AG20443 (cell line): ENCODE measurements at places on chromosomes 1 and 21.

DNA sequence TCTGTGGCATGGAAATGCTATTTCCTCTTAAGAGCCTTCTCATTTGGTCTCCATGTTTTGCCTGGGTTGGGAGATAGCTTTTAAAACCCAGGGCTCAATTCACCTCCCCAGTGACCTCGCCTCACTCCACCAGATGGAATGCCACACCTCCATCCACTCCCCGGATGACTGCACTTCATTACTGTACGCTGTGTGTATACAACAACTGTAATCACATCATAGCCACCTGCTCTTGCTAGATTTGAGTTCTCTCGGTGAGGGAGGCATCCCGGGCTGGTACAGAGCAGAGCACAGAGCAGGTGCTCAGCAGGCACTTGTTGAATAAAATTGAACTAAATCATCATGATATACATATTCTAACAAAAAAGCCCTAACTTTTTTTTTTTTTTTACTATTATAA, 26.0 kb downstream of the SDE2 start:
- no peak for DNase-seq

DNA sequence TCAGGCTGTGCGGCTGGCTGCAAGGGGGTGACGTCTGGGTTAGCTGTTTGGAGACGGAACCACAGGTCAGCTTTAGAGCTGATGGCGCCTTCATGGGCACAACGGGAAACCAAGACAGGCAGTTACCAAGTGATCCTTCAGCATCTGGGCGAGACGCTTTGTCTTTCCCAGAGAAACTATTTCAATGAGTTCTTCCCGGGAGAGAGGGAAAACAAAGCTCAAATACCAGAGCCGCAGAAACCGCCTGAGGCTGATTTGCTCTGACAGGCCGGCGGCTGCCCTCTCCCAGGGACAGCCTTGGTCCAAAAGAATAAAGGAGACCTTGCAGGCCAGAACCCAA, 76.5 kb downstream of the CD58 start:
- DNase-seq, result no peak

GRCh38 chr1:93556291-93556690, 108.4 kb downstream of the FNBP1L start:
- DNase-seq, result no peak

GRCh38 chr1:14775434-14775833, 176.9 kb downstream of the KAZN start:
- no peak for DNase-seq

- DNase-seq, result no peak
Measured at GRCh38 chr1:15771836-15772515, 13.4 kb downstream of the FBLIM1 start.

- DNase-seq, result peak; percentile 48
Measured at GRCh38 chr1:96538111-96538641, 183.4 kb upstream of the PTBP2 start.

GRCh38 chr1:214075305-214075998, 87.7 kb downstream of the PROX1 start:
- no peak for DNase-seq

DNA sequence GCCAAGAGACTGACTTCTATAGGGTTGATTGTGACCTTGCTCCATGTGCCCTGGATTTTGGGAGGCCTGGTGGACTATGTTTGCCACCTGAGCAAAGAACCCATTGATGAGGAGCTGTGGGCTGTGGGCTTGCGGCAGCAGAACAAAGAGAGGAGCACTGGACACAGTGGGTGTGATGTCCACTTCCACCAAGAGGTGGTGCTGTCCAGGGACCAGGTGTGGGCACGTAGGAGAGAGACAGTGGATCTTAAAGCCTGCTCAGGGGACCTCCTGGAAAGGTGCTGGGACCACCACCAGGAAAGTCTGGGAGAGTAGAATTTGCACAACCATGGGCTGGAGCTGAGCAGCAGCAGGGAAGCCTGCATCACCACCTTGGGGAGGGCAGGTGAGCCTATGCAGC, 106.7 kb upstream of the ETS2 start:
- no peak for DNase-seq

GRCh38 chr1:23366146-23366545, 3.5 kb downstream of the ZNF436 start:
- DNase-seq, result no peak

DNA sequence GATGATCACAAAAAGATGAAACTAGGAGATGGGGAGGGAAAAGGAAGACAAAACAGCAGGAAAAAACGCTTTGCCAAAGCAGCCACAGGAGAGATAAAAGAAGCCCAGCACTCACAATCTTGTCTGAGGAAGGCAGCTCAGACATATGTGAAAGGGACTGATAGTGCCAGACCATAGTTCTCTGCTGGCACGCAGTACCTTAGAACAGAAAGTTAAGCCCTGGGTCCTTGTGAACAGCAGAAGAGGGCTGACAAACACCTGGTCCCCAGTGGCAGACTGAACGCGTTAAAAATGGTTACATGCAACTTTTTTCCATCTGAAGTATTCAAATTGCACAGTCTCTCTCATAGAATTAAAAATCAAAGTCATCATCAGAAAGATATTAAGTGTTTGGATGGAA, 433.2 kb upstream of the ADAMTS5 start:
- DNase-seq, result no peak

DNA sequence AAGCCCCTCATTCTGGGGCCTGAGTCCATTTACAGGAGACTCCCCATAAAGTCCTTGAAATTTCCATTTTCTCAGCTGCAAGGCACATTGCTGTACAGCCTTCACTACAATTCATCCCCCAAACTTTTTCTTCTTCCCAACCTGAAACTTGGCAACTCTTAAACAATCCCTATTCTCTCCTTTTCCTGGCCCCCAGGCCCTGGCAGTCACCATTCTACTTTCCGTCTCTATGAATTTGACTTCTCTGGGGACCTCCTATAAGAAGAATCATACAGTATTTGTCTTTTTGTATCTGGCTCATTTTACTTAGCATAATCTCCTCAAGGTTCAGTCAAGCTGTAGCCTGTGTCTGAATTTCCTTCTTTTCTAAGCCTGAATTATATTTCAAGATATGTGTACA, 332.9 kb downstream of the PCP4 start:
- DNase-seq, result no peak

DNA sequence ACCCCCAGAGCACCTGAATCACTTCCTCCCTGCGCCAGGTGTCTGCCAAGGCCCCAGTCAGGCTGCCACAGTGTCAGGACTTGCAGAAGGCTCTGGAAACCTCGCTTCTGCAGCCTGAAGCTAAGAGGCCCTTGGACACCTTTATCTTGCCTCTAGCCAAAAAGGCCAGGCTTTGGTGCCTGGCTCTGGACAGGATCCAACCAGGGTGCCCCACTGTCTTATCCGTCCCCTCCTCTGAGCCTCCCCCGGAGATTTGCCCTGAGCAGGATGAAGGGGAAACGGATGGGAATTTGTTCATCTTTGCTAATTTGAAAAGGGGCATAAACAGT, 12.8 kb upstream of the CLSTN1 start:
- peak; percentile 4 for DNase-seq

DNA sequence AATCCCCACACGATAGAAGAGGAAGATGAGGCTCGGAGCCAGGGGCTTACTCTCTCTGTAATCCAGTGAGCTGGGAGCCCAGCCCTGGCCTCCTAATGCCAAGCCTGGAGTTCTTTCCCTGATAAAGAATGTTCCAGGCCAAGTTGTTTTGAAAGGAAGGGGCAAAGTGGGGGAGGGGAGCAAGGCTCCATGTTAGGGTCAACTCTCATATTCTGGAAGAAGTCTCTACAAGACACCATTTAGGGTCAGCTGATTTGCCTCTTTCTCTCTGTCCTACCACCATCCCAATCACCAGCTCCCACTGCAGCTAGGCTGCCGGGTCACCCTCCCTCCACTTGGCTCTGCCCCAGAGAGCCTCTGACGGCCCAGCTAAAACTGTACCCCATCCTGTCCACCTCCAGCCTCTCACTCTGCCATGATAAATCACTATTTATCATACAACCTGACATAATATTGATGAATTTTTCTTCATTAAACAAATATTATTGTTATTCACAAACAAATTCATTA, 95.0 kb downstream of the GLIS1 start:
- DNase-seq, result no peak

GRCh38 chr1:241217516-241217915, 139.5 kb downstream of the RGS7 start:
- DNase-seq, result no peak

DNA sequence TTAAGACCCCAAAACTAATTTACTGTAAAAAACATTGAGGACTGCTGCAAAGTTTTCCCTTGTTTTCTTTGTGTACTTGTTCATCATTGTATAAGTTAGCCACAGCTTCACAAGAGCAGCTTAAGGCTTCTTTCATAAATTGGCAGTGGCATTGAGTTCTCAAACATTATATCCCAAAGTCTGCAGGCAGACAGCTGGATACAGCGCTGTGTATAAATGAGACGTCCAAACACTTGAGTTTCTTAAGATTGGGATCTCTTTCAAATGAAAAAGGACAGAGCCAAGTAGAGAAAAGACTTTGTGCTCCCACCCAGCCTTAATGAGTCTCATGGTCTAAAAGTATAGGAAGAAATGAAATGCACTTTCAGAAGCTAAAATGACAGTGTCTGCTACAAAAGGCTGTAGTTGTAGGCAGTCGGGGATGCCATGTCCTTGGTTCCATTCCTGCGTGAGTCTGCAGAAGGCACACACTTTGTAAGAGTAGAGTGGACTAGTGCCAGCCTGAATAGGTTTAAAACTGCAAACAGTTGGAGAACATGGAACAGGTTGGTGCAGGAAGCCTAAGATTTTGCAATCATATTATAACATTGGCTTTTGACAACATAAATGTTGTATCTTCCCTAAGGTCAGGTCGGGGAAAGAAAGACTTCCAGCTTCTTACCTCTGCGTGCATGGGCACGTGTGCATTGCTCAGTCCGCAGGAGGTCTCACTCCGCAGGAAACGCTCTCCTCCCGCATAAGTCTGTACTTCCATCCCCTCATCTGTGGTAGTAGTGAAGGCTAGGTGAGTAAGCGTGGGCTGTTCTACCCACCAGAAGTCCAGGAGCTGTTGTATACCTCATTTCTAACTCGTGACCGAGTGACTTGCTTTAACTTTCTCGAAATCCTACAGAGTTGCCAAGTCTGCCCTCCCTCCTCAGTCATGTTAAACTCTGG, 94.4 kb downstream of the CD247 start:
- DNase-seq, result no peak

- DNase-seq, result no peak
Measured at GRCh38 chr1:43524804-43525203, 5.9 kb upstream of the PTPRF start.

- peak; percentile 43 for DNase-seq
Measured at GRCh38 chr1:11948822-11949458, 14.4 kb downstream of the PLOD1 start.

- DNase-seq, result no peak
Measured at GRCh38 chr1:1907098-1907736, 7.8 kb upstream of the CALML6 start.

GRCh38 chr1:247468481-247469140, 10.7 kb upstream of the OR2B11 start:
- no peak for DNase-seq

DNA sequence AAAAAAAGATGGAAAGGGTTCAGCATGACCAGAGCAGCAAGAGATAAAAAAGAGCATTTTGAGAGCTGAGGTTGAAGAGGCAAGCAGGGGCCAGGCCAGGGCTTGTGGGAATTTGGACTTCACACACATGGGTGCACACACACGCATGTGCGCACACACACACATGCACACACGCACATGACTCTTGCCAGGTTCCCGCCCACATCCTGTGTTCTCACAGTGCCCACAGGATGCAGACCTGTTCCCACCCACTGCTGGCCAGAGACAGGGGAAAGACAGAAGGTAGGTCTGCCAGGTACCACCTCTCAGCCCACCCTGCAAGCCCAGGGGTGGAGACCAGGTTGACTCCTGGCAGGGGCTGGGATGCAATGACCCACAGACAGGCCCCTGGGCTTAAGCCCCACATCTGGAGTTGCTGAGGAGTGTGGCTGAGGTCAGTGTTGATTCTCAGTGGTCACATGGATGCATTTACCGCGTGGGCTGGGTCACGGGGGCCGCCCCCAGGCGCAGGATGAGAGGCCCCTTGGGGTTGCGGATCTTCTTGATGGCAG, 4.4 kb downstream of the COL16A1 start:
- no peak for DNase-seq

DNA sequence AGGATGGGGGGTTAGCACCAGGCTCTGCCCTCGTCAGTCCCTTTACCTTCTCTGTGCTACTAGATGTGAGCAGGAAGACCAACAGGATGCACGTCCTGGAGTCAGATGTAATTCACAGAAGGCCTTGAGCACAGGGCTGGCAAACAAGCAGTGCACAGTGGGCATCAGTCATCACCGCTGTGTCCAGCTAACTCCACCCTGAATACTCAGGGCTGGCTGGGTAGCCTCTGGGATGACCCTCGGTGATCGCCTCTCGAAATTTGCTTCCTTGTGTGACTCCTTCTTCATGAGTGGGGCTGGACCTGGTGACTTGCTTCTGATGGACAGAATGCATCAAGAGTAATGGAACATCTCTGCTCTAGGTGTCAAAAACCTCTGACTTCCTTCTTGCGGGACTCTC, 92.2 kb upstream of the TMPRSS2 start:
- no peak for DNase-seq

- DNase-seq, result peak; percentile 64
Measured at GRCh38 chr1:48966583-48966982, 189.9 kb upstream of the BEND5 start.

- DNase-seq, result no peak
Measured at GRCh38 chr1:6073480-6074053, 27.9 kb downstream of the KCNAB2 start.

- DNase-seq, result no peak
Measured at GRCh38 chr1:20538227-20538626, 14.1 kb upstream of the FAM43B start.

DNA sequence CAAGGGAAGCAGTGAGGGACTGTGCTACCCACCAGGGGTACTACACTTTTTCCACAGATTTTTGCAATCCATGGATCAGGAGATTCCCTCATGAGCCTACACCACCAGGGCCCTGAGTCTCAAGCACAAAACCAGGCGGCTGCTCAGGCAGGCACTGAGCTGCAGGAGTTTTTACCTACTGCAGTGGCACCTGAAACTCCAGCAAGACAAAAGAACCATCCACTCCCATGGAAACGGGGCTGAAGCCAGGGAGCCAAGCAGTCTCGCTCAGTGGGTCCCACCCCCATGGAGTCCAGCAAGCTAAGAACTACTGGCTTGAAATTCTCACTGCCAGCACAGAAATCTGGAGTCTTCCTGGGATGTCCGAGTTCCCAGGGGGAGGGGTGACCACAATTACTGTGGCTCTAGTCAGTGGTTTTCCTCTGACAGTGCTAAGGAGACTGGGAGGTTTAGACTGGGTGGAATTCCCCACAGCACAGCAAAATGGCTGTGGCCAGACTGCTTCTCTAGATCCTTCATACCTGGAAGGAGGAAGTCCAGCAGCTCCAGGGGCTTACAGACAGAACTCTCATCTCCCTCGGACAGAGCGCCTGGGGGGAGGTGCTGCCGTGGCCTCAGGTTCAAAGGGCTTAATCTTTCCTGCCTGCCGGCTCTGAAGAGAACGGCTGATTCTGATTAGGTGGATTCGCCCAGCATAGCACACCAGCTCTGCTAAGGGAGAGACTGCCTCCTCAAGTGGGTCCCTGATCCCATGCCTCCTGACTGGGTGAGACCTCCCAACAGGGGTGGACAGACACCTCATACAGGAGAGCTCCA, 437.8 kb downstream of the LTN1 start:
- no peak for DNase-seq
